ENCODE measurements at places on chromosomes 13 and 19.

GRCh38 chr13:91594061-91594460 lies 195.6 kb downstream of the GPC5 start:
- H3K36me3 ChIP-seq = no peaks in the 10 kb centered on the region
- DNase-seq = no peak
- no peak overlapping the region for H3K4me3 ChIP-seq
- no peaks in the 10 kb centered on the region for H3K4me1 ChIP-seq
- H3K27me3 ChIP-seq = no peaks in the 10 kb centered on the region

DNA sequence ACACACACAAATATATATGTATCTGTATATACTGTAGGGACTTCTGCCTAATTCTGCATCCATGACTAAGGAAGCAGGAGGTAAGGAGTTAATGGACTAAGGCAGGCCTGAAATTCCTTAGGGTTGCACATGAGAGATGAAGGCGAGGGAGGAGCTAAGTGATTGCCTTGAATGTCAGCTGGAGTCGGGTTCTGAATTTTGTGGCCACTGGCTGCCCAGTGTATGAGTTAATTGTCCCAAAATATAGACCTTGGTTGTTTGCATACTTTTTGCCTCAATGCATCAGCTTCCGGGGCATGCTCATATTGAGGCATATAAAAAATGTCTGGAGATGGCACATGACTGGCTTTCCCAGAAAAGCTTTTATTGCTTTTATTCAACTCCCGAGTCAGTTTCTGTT lies 245.5 kb downstream of the TDRD3 start:
- H3K4me1 ChIP-seq = no peaks in the 10 kb centered on the region
- H3K27ac ChIP-seq = no peak overlapping the region
- no peak overlapping the region for H3K4me3 ChIP-seq
- H3K27me3 ChIP-seq = no peaks in the 10 kb centered on the region

DNA sequence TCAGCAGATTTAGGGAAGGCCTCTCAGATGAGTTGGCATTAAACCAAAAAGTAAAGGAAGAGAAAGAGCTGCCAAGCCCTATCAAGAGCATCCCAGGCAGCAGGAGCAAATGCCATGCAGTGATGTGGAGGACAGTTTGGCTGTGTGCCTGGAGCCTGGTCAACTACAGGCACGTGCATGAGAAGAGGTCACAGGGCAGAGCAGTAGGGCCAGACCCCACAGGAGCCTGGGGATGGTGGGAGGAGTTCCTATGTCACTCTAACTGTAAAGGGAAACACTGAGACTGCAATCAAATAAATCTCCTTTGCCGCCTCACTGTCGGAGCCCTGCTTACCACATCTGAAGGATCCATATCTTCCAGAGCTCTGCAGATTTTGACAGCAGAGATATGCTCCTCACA lies 240.5 kb downstream of the ENOX1 start:
- DNase-seq = no peak

DNA sequence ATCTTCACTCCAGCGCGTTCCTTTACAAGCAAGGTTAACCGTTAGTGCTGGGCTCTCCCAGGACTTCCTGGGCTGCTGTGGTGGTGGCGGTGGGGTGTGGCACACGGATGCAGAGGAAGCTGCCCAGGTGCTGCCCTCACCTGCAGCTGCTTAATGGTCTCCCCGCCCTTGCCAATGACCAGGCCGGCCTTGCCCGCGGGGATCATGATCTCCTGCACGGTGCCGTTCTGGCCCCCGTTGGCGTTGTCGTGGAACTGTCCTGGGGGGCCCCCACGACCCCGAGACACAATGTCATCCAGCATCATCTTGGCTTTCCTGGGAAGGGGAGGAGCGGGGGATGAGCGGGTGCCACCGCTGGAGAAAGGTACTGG lies 6.1 kb downstream of the KHSRP start:
- peaks cover 60% of the 10 kb centered on the region for H3K36me3 ChIP-seq
- DNase-seq = no peak

GRCh38 chr13:31001647-31002046 lies 69.2 kb downstream of the TEX26 start:
- H3K27ac ChIP-seq = no peak overlapping the region
- no peaks in the 10 kb centered on the region for H3K36me3 ChIP-seq
- H3K27me3 ChIP-seq = no peaks in the 10 kb centered on the region
- H3K4me3 ChIP-seq = no peak overlapping the region

GRCh38 chr19:15297416-15298224 lies 34.7 kb downstream of the BRD4 start:
- H3K4me1 ChIP-seq = peaks cover 100% of the 10 kb centered on the region
- no peak overlapping the region for H3K4me3 ChIP-seq
- no peaks in the 10 kb centered on the region for H3K36me3 ChIP-seq

DNA sequence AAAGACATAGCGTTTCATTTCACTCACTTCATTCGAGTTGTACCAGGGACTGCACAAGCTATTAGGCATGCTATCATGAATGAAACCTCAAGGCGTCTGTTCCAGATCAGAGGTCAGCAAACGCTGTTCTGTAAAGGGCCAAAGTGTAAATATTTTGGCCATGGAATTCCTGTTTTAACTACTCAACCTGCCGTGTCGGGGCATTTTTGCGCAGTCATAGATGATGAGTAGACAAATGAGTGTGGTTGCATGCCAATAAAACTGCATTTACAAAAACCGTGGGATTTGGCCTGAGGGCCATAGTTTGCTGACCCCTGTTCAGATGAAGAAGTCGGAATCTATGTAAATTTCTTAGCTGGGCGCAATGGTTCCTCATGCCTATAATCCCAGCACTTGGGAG lies 6.5 kb downstream of the INSR start:
- H3K27ac ChIP-seq = no peak overlapping the region
- no peaks in the 10 kb centered on the region for H3K27me3 ChIP-seq
- H3K4me1 ChIP-seq = peaks cover 57% of the 10 kb centered on the region

DNA sequence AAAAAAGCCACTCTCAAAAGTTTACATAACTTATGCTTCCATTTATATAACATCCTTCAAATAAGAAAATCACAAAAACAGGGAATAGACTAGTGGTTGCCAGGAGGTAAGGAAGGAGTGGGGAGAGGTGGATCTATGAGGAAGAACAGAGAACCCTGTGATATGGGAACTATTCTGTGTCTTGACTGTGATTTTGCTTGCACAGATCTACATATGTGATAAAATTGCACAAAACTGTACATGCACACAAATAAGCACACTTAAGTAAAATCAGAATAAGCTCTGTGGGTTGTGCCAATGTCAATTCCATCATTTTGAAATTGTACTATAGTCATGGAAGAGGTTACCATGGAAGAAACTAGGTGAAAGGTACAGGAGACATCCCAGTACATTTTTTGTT lies 121.6 kb upstream of the SGCG start:
- H3K27me3 ChIP-seq = no peaks in the 10 kb centered on the region
- no peaks in the 10 kb centered on the region for H3K36me3 ChIP-seq
- H3K4me1 ChIP-seq = no peaks in the 10 kb centered on the region
- no peak overlapping the region for H3K27ac ChIP-seq
- DNase-seq = no peak

- H3K27me3 ChIP-seq = no peaks in the 10 kb centered on the region
- no peak overlapping the region for H3K27ac ChIP-seq
- no peak overlapping the region for H3K4me3 ChIP-seq
- peaks cover 9% of the 10 kb centered on the region for H3K4me1 ChIP-seq
- no peak for DNase-seq
- H3K36me3 ChIP-seq = no peaks in the 10 kb centered on the region
Measured at GRCh38 chr13:30679483-30680330, 55.6 kb upstream of the ALOX5AP start.

DNA sequence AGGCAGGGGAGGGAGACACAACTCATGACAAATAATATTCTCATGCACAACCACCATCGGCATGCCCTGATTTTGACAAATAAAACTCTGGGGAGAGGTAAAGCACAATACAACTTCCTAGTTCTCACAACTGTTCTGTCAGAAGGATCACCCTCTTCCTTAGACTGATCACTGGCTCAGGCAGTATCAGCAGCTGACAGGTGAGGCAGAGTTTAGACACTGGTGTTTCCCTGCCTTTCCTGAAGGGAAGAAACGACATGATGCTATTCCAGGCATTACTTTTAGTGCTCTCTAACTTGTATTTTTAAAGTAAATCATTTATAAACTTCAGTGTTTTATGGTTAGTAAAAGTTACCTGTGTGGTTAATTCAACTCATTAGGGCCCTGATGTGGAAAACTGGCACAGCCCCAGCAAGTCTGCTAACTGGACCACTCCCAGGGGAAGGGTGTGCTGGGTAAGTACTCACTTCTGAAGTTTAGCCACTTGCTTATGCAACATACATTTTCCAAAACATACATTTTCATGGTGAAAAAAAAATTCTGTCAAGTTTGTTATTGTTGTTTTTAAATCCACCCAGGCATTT lies 82.8 kb downstream of the CRYL1 start:
- no peaks in the 10 kb centered on the region for H3K36me3 ChIP-seq

DNA sequence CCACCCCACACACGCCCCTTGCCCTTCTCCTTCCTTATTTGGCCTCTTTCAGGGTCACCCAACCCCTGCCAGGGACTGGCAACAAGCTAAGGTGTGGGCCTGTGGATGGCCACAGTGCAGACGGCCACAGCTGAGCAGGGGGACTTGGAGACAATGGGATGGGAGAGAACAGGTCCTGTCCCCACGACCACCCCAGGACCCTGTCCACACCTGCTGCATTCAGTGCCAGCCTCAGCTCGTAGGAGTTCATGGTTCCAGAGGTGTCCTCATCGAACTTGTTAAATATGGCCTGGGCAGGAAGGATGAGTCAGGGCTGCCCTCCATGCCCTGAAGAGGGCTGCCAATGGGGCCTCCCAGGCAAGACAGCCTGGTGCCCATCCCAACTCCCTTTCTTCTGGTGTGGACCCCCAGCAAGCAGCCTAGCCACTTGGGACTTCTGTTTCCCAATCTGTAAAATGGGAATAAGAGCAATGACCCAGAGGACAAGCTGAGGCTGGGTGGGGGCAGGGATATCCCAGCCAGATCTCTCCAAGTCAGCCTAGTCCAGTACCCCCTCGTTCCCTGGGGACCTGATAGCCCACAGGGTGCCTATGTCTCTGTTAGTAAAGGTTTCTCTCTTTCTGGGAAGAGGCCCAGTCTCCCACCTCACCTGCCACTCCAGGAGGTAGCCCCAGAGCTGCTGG lies 10.6 kb downstream of the CAPN12 start:
- peaks cover 28% of the 10 kb centered on the region for H3K36me3 ChIP-seq
- DNase-seq = no peak
- H3K27me3 ChIP-seq = no peaks in the 10 kb centered on the region

GRCh38 chr13:97300871-97301270 lies 78.7 kb downstream of the MBNL2 start:
- no peaks in the 10 kb centered on the region for H3K36me3 ChIP-seq
- DNase-seq = no peak
- H3K27ac ChIP-seq = no peak overlapping the region
- peaks cover 87% of the 10 kb centered on the region for H3K4me1 ChIP-seq
- H3K4me3 ChIP-seq = no peak overlapping the region
- H3K27me3 ChIP-seq = no peaks in the 10 kb centered on the region

DNA sequence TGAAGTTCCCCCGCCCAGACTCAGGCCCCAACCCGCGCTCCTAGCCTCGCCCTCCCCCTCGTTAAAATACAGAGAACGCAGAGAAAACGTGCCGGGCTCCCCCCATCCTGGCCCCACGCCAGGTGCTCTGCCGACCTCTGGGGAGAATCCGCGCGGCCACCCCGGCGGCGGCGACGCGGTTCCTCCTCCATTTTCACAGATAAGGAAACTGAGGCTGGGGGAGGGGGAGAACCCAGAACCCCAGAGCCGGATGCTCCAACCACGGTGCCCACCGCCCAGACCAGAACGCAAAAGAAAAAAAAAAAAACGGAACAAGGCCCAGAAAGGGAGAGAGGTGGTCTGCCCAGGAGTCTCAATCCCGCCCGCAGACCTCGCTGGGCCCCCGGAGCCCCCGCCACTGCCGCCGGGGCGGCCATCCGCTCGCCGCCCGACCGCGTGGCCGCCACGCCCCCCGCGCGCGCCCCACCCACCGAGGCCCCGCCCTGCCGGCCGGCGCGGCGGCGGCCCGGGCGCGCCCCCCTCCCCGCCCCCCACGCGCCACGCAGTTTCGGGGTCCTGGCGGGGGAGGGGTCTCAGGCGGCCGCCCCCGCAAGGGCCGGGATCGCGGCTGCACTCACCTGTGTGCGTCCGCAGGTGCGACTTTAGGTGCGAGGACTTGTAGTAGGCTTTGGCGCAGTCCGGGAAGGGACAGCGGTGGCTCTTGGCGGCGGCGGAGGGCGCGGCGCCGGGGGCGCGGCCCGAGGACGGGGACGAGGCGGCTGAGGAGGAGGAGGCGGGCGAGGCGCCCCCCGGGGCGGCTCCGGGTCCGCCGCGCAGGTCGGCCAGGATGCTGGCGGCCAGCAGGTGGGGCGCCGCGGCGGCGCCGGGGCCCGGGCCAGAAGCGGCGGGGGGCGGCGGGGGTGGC lies 703 bp downstream of the KLF16 start:
- H3K27ac ChIP-seq = peak overlapping the region; percentile 68
- DNase-seq = no peak
- peaks cover 60% of the 10 kb centered on the region for H3K4me1 ChIP-seq

DNA sequence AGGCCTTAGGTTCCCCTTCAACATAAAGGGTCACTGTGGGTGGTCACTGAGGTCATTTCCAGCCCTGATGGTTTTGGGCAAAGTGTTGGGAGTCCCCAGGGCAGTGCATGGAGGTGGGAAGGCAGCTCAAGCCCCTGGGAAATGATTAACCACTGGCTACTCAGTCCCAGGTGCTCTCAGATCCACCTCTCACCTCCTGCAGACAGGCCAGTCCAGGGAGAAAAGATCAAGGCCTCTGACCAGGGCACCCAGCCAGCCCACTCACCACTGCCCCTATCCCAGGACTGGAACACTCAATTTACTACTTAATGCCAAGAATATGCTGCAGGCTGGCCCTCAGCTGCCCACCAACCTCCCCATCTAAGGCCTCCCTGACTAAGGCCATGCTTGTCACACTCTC lies 1307.9 kb downstream of the UQCRFS1 start:
- no peaks in the 10 kb centered on the region for H3K36me3 ChIP-seq
- H3K27ac ChIP-seq = no peak overlapping the region
- no peak overlapping the region for H3K4me3 ChIP-seq
- H3K4me1 ChIP-seq = no peaks in the 10 kb centered on the region
- DNase-seq = no peak
- H3K27me3 ChIP-seq = no peaks in the 10 kb centered on the region

GRCh38 chr19:54482889-54483288 lies 9.8 kb upstream of the CDC42EP5 start:
- no peak for DNase-seq
- H3K27me3 ChIP-seq = peaks cover 12% of the 10 kb centered on the region
- peaks cover 3% of the 10 kb centered on the region for H3K4me1 ChIP-seq
- no peak overlapping the region for H3K27ac ChIP-seq
- no peak overlapping the region for H3K4me3 ChIP-seq

DNA sequence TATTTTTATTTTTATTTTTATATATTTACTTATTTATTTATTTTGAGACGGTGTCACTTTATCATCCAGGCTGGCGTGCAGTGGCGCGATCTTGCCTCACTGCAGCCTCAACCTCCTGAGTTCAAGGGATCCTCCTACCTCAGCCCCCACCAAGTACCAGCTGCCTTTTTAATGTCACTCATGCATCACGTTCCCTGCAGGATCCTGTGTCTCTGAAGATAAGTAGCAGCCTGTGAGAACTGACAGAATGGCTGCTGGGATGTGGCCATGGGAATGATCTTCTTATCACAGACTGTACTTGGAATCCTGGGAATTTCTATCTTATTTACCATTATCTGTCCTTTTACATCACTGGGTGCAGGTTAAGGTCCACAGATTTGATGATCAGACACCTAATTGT lies 9.2 kb upstream of the ZNF761 start:
- no peak overlapping the region for H3K4me3 ChIP-seq
- H3K27me3 ChIP-seq = no peaks in the 10 kb centered on the region
- H3K4me1 ChIP-seq = peaks cover 9% of the 10 kb centered on the region
- no peak for DNase-seq
- H3K27ac ChIP-seq = no peak overlapping the region
